Heart left ventricle (tissue), 16 donors: ENCODE measurements at places on chromosomes 4 and X. TPM values are rescaled to one million over a fixed set of nuclear protein-coding genes. Genes with fewer than 3 reads are reported as not detected.
A peak's percentile ranks its signal among the peaks of the same experiment; 100 is the strongest.

DNA sequence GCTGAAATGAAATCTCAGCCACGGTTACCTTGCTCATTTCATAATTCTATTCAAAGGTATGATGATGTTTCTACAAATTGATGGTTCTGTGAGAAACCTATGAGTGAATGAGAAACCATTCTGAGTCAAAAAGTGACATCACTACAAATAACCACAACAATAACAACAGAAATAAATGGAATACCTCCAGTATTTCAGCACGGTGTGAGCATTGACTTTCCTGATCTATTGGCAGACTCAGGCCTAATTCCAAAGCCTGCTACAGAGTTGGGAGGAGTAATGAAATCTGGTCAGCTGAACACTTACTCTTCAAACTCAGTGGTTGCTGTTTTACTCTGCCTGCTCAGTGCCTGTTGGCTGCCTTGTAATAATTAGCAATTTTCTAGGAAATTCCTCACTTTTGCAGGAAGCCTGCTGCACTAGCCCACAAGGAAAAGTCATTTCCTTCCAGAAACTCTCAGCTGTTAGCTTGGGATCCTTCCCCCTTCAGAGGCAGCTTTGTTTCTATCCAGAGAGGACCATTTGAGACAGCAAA lies 18.8 kb upstream of the SYNPO2 start:
- DNase-seq: no peak

USP17L25 gene
- polyA plus RNA-seq: not detected

SPIN2B gene
- polyA plus RNA-seq: 6.1 TPM

- no peak for DNase-seq
Observed at GRCh38 chr4:183611210-183611830, 47.7 kb downstream of the RWDD4 start.

DNA sequence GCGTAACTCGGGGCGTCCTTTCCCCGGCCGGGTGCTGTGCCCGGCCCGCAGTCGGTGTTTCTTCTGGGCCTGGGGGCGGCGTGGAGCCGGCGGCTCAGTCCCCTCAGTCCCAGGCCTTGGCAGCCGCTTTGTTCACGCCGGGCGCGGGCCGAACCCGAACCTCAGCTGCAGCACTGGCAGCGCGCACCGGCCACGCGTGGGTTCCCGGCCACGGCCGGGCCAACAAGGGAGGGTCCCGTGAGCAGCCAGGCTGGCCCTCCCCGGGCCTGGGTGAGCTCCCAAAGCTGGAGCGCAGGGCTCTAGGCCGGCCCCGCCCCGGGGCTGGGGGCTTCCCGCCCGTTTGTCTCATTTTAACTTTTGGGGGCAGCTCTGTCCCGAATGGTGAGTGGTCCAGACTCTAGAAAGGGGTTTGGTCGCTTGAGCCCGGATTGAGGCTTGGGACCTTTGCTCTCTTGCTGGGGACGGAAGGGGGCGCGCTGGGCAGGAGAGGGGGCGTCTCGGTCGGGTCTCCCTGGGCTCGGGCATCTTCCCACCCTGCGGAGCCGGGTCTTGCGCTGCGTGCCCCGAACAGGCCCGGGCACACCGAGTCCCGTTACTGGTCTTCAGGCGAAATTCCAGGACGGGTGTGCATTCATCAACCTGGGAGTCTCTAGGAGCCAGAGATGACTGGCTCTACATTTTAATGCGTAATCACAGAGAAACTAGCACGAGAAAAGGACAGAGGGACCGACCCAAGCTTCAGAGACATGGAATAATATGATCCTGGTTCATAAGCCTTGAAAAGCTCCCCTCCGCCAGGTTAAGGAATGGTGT lies 177.1 kb downstream of the CBR4 start:
- DNase-seq: peak; percentile 66

DNA sequence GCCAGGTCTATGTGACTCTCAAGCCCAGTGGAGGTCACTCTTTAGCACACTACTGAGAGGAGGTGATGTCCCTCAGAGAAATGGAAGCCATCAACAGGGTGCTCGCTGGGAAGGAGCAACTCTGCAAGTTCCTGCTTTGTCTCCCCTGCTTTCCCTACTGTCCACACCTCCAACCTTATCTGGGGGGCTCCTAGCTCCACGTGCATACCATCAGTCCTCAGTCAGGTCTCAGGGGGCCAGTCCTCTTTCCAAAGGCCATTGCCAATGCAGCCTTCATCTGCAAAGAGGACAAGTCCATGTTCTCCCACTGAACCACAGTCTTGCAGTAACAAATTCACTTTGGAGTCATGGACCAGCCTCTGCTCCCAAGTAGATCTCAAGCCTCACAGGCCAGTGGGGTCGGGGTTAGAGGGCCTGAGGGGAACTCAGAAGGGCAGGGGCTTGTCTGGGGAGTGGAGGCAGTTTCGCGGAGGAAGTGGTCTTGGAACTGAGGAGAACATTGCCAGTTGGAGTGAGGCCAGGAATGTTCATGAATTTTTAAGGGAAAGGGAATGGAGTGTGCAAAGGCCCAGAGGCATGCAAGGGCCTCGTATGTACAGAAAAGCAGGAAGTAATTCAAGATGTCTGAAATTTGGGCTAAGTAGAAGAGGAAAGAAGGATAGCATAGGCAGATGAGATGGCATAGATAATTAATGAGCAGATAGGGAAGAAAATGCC lies 8.9 kb downstream of the RTL5 start:
- DNase-seq: no peak

DNA sequence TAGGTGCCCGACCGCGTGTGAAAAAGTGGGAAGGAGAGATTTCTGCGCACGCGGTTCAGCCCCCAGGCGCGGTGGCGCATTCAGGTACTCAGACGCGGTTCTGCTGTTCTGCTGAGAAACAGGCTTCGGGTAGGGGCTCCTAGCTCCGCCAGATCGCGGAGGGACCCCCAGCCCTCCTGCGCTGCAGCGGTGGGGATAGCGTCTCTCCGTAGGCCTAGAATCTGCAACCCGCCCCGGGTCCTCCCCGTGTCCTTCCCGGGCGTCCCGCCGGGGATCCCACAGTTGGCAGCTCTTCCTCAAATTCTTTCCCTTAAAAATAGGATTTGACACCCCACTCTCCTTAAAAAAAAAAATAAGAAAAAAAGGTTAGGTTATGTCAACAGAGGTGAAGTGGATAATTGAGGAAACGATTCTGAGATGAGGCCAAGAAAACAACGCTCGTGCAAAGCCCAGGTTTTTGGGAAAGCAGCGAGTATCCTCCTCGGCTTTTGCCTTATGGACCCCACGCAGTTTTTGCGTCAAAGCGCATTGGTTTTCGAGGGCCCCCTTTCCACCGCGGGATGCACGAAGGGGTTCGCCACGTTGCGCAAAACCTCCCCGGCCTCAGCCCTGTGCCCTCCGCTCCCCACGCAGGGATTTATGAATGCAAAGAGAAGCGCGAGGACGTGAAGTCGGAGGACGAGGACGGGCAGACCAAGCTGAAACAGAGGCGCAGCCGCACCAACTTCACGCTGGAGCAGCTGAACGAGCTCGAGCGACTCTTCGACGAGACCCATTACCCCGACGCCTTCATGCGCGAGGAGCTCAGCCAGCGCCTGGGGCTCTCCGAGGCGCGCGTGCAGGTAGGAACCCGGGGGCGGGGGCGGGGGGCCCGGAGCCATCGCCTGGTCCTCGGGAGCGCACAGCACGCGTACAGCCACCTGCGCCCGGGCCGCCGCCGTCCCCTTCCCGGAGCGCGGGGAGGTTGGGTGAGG lies 3.7 kb downstream of the SHOX start:
- no peak for DNase-seq

DNA sequence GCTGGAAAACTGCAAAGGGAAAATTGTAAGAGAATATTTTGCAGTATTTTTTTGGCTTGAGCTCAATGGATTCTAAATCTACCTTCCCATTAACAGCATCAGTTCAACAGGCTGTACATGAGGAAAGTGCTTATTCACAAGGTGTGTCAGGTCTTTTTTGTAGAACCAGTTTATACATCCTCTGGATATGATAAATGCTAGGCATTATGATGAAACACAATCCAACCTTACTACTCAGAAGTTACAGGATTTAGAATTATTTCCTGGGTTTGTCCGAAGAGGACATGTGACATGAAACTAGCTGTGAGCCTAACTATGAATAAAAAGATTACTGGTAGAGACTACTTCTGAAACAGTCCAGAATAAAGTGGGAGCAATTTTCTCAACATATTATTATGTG lies 49.5 kb downstream of the ATXN3L start:
- no peak for DNase-seq

DNA sequence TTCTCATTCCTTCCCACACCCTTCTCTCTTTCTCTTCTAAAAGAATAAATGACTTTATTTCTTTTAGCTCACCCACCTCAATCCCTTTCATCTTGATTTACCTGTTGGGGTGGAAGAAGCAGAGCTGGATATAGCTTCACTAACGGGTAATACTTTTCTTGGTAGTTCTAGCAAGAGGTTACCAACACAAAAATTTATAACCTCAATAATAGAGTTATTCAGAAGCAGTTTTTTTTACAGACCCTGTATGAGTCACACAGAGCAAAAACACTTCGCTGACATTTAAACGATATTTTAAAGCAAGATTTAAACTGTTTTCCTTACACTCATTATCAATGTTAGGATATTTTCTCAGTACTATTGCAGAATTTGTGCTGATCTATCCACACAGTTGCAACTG lies 42.4 kb downstream of the CBLL2 start:
- DNase-seq: no peak

AWAT2 gene
- polyA plus RNA-seq: not detected

- DNase-seq: no peak
Observed at GRCh38 chrX:134406356-134407064, 53.5 kb upstream of the HPRT1 start.

DNA sequence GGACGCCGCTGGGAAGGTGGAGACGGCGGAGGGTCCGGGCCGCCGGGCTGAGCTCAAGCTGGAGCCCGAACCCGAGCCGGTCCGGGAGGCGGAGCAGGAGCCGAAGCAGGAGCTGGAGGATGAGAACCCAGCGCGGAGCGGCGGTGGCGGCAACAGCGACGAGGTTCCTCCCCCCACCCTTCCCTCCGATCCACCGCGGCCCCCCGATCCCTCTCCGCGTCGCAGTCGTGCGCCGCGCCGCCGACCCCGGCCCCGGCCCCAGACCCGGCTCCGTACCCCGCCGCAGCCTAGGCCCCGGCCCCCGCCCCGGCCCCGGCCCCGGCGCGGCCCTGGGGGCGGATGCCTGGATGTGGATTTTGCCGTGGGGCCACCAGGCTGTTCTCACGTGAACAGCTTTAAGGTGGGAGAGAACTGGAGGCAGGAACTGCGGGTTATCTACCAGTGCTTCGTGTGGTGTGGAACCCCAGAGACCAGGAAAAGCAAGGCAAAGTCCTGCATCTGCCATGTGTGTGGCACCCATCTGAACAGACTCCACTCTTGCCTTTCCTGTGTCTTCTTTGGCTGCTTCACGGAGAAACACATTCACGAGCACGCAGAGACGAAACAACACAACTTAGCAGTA lies 483 bp downstream of the USP27X start:
- DNase-seq: no peak

DNA sequence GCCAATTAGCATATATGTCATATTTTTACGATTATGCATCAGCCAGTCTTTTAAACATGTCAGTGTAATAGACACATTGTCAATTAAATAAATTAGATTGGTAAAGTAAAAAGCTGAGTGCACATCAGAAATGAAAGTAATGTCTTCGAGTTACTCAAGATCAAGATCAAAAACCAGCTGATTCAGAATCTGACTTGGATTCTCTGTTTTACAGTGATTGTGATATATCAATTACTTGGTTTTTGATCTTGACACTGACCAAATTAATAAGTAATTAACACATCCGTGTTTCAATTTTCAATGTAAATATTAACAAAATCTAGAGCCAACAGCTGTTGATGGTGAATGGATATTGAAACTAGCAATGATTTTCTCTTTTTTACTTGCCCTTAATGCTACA lies 311.6 kb downstream of the PDGFC start:
- DNase-seq: no peak

EDA gene
- 6.3 TPM for polyA plus RNA-seq

DNA sequence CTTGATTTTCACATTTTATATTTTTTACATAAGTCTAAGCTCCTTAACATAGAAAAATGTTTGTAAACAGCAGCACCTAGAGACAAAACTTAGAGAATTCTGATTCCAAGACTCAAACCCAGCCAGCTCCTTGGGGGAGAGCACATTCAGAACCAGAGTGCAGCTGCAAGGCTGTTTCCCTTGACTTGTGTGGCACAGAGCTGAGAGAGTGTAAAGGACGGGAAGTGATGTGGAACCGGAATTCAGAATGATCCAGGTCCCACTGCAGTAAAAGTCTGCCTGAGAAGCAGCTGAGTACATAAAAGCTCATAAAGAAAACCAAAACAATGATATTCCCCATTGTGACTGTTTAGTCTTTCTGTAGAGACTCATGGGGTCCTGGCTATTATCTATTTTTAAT lies 713.8 kb downstream of the RAB28 start:
- no peak for DNase-seq

- no peak for DNase-seq
Observed at GRCh38 chr4:99463566-99463965, 28.4 kb upstream of the ADH7 start.

MTNR1A gene
- not detected for polyA plus RNA-seq

- peak; percentile 73 for DNase-seq
Observed at GRCh38 chr4:185716577-185717376, 95.2 kb downstream of the SORBS2 start.

SH3D19 gene
- polyA plus RNA-seq: 61.7 TPM

GRCh38 chr4:158102904-158103303 lies 69.9 kb downstream of the GASK1B start:
- DNase-seq: no peak

DNA sequence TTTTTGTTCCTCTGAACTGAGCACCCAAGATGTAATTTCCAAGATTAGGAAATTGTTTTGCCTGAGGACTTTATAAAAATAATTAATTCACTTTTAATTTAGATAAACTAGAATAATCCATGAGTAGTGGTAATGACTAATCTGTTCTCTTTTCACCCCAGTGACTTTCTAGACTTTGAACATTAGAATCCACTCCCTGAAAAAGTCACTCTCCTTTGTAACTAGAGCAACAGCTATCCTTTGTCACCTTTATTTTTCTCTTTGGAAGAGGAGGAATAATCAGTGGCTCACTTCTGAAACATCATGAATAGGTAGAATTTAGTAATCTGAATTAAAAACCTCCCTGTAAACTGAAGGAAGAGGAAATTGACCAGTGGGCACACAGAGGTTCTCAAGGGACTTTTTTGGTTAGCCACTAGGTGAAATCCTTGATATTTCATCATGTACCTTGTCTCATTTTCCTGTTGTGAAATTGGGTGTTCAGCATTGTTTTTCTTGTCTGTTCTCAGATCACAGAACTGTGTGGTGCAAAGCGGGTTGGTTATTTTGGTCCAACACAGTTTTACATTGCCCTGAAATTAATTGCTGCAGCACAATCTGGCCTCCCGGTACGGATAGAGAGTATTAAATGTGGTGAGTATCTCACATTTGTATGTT lies 59.4 kb downstream of the REPS2 start:
- DNase-seq: no peak

GRCh38 chr4:47154816-47155370 lies 123.5 kb downstream of the GABRB1 start:
- DNase-seq: no peak

DNA sequence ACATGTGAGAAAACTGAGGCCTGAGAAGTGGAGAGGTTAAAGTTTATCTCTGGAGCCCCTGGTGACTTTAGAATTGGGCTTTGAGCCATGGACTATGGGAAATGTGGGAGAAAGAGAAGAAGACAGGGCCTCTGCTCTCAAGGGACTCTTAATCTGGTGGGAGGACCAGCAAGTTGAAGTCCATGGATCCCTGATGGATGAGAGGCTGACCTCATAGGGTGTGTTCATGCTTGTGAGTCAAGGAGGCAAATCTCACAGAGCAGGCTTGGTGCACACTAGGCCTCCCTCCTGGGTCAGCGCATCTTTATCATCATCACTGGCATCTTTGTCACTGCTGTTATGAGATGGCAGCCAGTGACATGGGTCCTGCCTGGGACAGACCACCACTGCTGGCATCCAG lies 211.9 kb downstream of the AFAP1 start:
- no peak for DNase-seq
